Stimulated activated CD4-positive, alpha-beta T cell treated with anti-CD3 and anti-CD28 coated beads, Interleukin-15, amount 100 ng/mL, for 1 hour (primary cell): ENCODE measurements at places on chromosomes 1 and 21.

GRCh38 chr1:13842497-13842896 is 142.5 kb downstream of the PRDM2 start:
- no peak for DNase-seq

DNA sequence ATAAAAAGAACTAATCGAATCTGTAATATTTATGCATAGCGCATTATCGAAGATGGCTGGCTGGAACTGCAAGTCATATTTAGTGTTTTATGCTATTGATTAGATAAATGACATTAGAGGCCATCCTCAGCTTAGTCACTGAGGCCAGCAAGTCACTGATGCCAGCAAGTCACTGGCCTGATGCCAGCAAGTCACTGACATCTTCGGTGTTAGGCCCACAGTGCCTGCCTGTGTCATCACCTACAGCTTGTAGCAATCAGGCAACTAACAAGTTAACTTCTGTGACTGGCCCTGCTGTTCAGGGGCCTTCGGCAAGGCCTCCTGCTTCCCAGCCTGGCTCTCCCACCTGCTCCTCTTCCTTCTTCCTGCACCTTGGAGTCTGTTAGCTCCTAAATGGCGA is 65.6 kb upstream of the SCCPDH start:
- no peak for DNase-seq

- DNase-seq, result no peak
Observed at GRCh38 chr21:35273333-35273732, 224.2 kb upstream of the RUNX1 start.

DNA sequence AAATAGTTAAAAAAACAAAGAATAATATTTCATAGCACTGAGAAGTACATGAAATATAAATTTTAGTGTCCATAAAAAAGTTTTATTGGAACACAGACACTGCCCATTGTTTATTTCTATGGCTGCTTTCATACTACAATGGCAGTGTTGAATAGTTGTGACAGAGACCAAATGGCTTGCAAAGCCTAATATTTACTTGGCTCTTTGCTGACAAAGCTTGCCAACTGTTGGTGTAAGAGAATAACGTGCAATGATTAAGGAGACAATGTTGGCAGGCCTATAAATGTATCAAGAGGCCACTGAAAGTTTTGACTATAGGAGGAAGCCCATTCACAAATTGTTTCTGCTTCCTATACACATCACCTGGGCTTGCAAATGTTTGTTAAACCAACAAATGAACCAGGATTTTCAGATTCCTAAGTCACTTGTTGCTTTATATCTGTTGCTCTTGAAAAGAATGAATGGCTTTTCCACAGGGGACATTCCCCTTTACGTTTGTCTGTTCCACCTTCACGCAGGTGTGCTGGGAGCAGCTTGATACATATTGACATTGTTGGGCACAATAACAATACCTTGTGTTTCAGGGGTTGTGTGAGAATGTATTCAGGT is 5.5 kb upstream of the ST6GALNAC3 start:
- no peak for DNase-seq

GRCh38 chr1:25577134-25577920 is 33.9 kb downstream of the LDLRAP1 start:
- DNase-seq, result no peak

- DNase-seq, result no peak
Observed at GRCh38 chr1:190475421-190476141, 2.1 kb downstream of the BRINP3 start.

GRCh38 chr1:188723332-188724020 is 1754.2 kb downstream of the BRINP3 start:
- no peak for DNase-seq

GRCh38 chr1:208201229-208201628 is 43.0 kb downstream of the PLXNA2 start:
- no peak for DNase-seq

DNA sequence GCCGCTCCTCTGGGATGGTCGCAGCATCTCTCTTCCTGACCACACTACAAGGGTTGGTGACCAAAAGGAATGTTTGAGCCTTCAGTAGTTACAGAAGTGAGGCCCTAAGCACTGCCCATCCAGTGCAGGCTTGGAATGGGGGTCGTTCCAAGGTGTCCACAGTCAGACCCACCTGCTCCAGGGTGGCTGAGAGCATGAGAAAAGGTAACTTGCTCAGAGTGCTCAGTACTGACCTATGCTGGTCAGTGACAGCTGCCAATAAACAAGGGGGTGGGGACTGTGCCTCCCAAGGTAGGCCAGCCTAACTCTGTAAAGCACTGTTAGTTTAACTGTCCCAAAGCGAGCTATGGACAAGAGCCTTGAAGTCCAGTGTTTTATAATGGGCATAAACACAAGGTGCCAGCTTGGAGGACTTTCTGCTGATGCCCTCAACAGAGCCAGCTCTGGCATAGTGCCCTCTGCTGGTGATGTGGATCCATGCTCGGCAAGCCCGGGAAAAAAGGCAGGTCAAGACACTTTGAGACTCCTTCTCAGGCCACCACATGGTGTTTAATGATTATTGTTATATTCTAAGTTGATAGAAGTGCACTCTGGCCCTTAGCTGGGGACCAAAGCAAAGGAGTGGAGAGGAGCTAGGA is 78.1 kb upstream of the DNAH14 start:
- DNase-seq, result peak; percentile 12

DNA sequence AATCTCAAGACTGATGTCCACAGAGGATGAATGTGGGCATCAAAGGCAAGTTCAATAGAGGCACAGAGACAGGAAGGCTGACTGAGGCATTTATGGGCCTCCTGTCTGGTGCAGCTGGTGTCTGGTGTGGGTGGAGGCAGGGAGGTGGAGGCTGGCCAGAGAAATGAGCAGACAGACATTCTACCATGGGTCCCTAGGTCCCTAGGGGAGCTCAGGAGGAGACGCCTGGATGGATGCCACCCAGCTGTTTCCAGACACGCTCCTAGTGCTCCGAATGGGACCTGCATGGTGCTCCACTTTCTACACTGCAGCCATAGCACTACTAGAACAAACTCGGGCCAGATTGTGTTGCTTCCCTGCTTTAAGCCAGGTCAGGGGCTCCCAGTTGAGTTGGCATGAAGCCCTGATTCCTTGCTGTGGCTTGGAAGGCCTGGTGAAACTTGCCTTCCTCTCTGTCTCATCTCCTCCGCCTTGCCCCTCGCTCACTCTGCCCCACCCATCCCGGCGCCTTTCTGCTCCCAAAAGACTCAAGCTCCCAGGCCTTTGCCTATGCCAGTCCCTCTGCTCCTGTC is 25.3 kb downstream of the PADI2 start:
- DNase-seq, result no peak

- DNase-seq, result no peak
Observed at GRCh38 chr1:152932170-152932811, 14.7 kb upstream of the SPRR5 start.

DNA sequence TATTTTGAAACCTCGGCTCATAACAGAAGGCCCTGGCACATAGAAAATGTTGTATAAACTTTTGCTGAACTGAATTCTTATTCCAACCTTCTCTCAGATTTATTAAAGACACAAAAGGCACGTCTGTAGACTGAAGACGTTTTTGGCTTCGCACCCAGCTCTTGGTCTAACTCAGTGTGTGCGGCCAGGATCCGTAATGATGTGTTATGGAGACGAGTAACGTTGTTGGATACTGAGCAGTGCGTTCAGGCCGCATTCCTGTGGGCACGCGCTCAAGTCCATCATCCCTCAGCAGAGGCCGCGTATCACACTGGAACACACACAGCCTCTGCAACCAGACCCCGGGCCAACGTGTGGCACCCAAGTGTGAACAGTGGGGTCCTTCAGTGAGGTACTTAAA is 154.8 kb upstream of the RAB4A start:
- DNase-seq, result no peak

DNA sequence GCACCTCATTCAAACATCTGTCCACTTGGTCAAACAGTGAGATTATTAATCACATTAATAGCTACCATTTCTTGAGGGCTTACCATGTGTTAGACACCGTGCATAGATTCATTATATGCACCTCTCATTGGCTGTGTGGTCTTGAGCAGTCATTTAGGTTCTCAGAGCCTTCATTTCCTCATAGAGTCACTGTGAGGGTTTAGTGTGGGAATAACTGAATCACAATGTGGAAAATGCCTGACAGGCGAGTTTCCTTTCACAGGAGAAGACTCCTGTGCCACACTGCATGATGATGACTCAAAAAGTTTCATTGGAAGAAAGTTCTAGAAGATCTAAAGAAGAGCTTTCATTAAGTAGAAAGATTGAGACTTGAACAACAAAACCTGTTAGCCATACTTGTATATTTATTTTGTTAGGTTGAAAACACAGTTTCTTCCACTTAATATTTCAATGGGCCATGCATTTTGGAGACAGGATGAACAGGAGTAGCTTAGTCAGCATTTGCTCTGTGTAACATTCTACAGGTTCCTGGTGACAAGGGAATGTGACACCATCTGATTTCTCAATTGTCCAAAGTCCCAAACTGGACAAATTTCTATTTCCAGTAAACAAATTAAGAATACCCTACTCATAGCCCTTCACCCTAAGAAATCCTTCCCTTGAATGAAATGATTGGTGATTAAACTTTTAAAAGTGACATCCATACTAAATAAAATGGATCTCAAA is 45.7 kb downstream of the FYB2 start:
- no peak for DNase-seq

DNA sequence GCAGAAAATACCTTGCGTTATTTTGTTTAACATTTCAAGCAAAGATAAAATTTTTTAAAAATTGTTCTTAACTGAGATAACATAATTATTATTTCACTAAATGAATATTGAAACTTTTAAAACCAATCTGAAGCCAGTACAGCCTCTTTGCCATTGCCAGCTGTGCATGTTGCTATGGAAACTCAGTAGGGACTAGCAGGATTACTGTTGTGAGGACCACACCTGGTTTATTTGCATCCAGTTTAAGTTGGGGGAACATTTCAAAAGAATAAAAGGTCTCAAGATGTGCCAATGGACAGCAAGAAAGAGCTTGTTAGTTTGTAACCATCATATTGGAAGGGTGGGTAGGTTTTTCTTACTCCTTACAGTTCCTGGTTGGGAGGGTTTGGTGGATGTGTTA is 80.7 kb downstream of the POU2F1 start:
- no peak for DNase-seq

- no peak for DNase-seq
Observed at GRCh38 chr1:59237900-59238299, 59.0 kb upstream of the FGGY start.

DNA sequence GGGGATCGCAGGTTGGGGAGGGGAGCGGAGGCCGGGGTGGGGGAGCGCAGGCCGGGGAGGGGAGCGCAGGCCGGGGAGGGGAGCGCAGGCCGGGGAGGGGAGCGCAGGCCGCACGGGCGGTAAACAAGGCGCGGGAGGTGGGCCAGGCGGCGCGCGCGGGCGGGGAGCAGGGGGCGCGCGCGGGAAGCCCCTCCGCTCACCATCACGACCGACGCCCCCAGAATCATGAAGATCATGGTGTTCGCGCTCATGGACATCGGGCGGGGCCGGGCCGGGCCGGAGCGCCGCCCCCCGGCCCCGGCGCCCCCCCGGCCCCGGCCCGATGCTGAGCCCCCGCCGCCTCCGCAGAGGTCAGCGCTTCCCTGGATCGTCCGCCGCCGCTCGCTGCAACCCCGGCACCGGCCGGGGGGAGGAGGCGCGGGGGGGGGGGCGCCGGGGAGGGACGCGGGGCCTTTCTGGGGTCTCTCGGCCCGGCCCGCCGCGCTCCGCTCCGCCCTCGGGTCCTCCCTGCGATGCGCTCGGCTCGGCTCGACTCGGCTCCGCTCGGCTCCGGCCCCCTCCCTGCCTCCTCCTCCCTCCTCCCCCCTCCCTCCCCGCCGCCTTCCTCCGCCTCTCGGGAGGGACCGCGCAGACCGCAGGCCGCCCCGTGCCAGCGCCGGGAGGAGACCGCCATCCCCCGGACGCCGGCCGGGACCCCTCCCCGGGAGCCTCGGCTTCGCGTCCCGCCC is at the start of gene TMEM240:
TMEM240 (minus strand) TSS at position 535 of the 728 bp plus-strand sequence; CDS start at position 257, 278 bp downstream.
- DNase-seq, result peak; percentile 32

GRCh38 chr21:45973475-45974072 is 8.0 kb upstream of the COL6A1 start:
- DNase-seq, result peak; percentile 74

GRCh38 chr1:237902960-237903743 is 12.4 kb upstream of the ZP4 start:
- DNase-seq, result no peak

DNA sequence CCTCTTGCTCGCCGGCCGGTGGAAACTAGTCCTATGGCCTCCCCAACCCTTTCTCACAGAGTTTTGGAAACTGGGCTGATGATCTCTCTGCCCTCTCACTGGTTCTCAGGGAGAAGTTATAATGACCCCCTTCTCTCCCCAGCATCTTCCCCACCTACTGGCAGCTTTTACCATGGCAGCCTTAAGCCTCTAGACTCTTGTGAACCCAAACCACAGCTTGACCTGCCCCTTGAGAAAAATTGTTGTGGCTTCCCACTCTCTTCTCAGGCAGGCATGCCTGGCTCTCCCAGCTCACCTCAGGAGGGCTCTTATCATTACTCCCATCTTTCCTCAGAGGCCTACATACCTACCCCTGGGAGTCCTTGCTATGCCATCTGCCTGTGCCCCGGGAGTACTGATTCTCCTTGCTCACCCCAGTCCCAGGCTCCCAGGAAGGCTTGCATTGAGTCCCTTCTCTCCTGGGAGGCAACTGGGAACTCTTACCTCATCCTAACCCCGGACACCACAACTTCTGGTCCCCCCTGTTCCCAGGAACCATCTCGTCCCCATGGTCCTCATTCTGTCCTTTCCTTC is 1.6 kb downstream of the NSUN4 start:
- DNase-seq, result no peak

DNA sequence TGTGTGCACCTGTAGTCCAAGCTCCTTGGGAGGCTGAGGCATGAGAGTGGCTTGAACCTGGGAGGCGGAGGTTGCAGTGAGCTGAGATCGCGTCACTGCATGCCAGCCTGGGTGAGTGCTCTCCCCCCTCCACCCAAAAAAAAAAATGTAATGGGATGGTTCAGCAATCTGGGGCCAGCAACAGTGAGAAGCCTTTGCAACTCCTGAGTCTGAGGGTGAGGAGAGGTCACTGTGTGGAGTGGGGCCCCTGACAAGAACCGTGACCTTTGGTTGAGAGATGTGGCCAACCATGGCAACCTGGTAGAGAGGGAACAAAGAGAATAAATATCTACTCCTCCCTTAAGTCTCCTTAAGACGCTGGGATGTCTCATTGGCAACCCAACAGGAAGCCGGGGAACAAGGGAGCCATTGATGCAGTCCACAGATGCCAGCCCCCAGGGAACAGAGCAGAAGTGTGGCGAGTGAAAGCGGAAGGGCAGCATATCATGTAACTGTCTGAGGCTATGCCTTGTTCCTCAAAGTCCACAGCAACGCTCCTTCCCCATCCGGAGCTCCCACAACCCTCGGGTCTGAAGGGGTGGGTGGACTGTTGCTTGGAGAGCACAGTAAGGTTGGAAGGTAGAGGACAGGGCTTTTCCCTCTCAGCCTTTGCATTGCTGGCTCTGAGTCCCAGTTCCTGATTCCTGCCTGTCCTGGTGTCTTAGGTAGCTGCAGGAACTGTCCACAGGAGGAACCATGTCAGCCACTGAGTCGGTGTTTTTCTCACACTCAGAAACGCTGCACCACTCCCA is 8.3 kb downstream of the TRNP1 start:
- no peak for DNase-seq
